ENCODE measurements at places on chromosomes 16 and 17.
A peak's percentile ranks its signal among the peaks of the same experiment; 100 is the strongest.

DNA sequence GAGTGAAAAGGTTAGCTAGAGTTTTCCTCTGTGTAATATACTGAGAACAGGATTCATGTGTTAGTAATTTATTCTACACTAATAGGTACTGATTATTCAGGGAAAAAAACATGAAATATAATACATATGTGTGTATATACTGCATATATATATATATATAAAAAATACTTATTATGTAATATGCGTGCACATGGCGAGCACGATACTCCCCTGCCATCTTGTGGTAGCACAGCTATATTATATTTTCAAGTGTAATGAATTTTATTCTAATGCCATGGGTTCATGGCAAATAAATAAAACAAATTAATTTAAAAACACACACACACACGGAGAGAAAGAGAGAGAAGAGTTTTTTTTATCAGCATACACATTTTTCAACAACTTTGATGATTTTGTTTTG is 460.6 kb downstream of the KCNJ2 start:
- no peak for DNase-seq

- no peak for DNase-seq
Observed at GRCh38 chr17:27378482-27379175, 77.6 kb upstream of the KSR1 start.

DNA sequence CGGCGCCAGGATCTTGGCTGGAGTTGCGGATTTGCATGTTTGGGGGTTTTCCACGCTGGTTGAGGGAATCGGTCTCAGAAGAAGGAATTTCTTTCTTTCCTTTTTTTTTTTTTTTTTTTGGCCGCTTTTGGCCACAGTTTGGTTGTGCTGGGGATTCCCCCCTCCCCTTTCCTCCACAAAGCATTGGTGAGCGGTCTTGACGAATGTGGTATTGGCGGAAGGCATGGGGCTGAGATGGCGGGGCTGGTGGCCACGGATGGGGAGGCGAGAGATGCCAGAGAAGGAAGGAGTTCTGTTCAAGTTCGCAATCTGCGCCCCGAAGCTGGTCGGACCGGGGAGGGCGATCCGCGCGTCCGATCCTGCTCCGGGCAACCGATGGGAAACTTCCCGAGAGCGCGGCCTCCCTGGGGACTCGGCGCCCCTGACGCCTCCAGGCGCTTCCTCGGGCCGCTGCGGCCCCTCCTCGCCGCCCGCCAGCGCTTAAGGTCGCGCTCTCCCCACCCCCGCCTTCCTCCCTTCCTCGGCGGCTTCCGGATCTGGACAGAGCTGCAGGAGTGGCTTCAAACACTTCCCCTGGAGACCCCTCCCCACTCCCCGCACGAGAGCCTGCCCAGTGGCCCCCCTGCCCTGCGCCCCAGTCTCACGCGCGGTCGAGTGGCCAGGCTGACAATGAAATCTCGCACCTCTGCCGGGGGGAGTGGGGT is 43.2 kb downstream of the RAI1 start:
- DNase-seq: no peak

GRCh38 chr16:17204206-17204605 is 266.6 kb downstream of the XYLT1 start:
- DNase-seq: no peak

DNA sequence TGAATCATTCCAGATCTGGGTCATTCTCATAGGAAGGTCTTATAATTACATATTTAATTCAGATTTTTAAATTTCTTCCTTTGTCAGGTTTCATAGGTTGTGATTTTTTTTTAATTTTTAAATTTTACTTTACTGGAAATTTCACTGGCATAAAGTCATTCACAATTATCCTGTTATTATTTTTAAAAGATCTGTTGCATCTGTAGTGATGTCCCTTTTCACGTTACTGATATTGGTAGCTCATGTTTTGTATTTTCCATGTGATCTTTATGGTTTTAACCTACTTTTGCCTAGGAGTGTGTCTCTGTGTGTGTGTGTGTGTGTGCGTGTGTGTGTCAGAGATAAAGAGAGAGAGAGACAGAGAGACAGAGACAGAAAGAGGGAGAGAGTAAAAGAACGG is 216.6 kb upstream of the KCNJ16 start:
- DNase-seq: no peak

DNA sequence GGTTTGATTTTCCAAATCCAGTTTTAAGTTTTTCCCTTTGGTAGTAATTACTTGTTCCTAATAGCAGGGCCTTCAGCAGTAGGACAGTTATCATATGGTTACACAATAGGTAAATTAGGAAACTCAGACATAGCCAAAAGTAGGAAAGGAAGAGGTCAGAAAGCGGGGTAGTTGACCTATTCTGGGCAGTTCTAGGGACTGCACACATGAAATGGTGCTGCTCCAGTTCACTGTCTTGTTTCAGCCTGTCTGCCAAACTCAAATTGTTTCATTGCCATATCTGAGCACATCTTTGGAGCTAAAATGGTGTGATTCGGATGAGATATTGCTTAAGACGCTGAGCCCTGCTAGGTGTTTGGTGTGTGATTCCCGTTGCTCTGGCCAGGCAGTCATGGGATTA is 56.7 kb downstream of the TANGO6 start:
- no peak for DNase-seq

DNA sequence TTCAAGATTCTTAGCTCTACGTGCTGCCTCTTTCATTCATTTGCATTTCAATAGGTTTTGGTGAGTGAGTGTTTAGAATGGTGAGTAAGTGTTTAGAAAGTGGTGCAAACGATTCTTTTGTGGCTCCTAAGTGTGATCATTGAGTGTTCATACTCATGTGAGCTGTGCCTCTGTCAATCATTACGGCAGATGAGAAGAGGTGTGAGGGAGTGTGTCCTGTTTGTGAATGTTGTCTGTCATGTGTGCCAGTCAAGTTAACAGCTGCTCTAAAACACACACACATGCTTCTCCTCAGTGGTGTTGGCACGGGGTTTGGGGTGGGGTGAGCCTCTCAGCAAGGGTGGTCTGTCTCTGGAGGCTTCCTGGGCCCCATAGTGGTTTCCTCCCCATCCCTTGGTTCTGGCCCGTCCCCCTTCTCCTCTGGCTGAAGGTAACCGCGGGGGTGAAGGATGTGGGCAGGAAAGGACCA is 11.4 kb downstream of the MYL4 start:
- DNase-seq: no peak

DNA sequence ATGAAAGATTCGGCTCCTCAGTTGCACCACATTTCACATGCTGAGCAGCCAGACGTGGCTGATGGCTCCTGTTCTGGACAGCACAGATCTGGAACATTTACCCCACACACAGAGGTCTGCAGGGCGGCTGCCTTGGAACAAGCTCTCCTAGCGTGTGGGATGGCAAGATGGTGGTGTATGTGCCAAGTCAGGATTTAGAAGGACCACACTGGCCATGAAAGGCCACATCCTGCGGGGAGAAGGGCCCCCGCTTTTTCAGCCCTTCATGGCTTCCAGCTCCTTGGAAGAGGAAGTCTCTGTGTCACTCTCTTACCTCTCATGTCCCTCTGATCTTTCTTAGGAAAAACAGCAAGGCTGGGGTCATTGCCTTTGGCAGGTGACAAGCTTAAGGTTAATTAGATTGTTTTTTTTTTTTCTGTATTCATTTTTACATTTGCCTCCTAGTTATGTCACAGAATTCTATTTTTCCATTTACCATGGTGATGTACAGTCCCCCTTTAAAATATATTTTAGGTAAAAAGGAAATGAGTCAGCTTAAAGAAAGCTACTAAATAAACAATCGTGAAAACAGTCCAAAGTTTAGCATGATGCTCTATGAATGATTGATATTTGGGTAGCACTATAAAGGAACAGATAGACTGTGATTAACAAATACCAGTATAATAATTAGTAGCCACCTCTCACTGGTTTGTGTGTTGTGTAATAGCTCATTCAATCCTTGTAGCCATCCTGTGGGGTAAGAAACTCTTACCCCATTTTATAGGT is 396.6 kb downstream of the CPPED1 start:
- DNase-seq: no peak

DNA sequence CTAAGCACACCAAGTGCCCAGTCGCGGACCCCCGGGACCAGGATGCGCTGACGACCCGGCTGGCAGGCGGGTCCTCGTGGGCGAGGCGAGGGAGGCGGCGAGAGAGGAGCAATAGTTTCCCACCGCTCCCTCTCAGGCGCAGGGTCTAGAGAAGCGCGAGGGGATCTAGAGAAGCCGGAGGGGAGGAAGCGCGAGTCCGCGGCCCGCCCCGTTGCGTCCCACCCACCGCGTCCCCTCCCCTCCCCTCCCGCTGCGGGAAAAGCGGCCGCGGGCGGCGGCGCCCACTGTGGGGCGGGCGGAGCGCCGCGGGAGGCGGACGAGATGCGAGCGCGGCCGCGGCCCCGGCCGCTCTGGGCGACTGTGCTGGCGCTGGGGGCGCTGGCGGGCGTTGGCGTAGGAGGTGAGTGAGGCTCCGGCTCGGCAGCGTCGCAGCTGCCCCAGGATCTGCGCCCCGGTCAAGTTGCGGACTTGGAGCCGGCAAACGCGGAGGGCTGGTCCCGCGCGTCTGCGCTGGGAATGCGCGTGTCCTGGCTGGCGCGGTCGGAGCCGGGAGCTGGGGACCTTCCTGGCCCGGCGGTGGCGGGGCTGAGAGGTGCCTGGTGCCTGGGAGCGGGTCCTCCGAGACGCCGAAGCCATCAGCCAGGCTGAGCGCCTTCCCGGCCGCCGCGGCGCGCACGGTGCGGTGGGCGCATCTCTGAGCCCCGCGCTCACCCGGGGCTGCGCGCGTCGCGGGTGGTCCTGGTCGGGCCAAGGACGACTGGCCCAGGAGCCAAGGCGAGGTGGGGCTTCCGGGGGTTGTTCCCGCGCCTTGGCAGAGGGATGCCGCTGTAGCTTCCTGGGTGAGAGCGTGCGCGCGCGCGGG is at the start of gene ITGB3:
Gene ITGB3, plus strand, starts transcription at position 287 of the 862 bp plus-strand sequence. Its CDS starts 35 bp downstream, at position 322.
- peak; percentile 88 for DNase-seq

DNA sequence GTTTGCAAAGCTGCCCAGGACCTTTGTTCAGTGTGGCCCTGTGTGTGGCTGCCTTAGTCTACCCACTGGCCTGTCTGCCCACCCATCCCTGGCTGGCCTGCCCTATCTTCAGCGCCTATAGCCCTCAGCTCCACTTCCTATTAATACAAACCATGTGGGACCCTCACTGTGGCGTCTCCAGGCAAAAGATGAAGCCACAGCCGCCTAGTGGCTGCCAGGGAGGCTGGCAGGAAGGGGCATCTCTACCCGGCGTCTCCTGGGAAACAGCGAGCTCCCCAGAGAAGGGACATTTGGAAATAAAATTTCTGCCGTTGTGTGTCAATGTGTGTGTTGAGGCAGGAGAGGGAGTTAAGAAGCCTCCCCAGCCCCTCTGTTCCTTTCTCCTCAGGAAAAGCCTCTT is 31.5 kb downstream of the NEUROD2 start:
- peak; percentile 47 for DNase-seq

GRCh38 chr16:1961651-1962067 is 2.3 kb downstream of the NDUFB10 start:
- no peak for DNase-seq
